Left kidney (tissue), 8 donors: ENCODE measurements at places on chromosomes 3 and 15. TPM values are rescaled to one million over a fixed set of nuclear protein-coding genes. Genes with fewer than 3 reads are reported as not detected.

The TEX55 gene
- not detected for polyA plus RNA-seq

The ABHD14A gene
- 22.3 TPM for polyA plus RNA-seq

The ZNF280D gene
- polyA plus RNA-seq, result 61.2 TPM

The CAND2 gene
- polyA plus RNA-seq, result 7.5 TPM

The SRPRB gene
- polyA plus RNA-seq, result 57.7 TPM

The FEZF2 gene
- not detected for polyA plus RNA-seq

The CKMT1B gene
- polyA plus RNA-seq, result 3.4 TPM

The NUP210 gene
- polyA plus RNA-seq, result 28.9 TPM

The MAP6D1 gene
- 0.88 TPM for polyA plus RNA-seq

The SLC28A1 gene
- 7.5 TPM for polyA plus RNA-seq

The COL6A5 gene
- polyA plus RNA-seq, result 0.07 TPM

The CRTAP gene
- polyA plus RNA-seq, result 156 TPM

The GREM1 gene
- polyA plus RNA-seq, result 0.52 TPM

The GPR62 gene
- polyA plus RNA-seq, result 0.48 TPM

The CLSTN2 gene
- 2.0 TPM for polyA plus RNA-seq

The TEX9 gene
- 36.9 TPM for polyA plus RNA-seq

The EAF1 gene
- polyA plus RNA-seq, result 19.7 TPM

The HESX1 gene
- polyA plus RNA-seq, result 4.5 TPM

The SGO1 gene
- 14.1 TPM for polyA plus RNA-seq

The MST1 gene
- polyA plus RNA-seq, result 133 TPM

The RBMS3 gene
- 15.4 TPM for polyA plus RNA-seq

The ROBO2 gene
- polyA plus RNA-seq, result 106 TPM

The TRPM1 gene
- 0.07 TPM for polyA plus RNA-seq

The CCR9 gene
- polyA plus RNA-seq, result 0.05 TPM

The TMCC1 gene
- 25.3 TPM for polyA plus RNA-seq

The CNTN3 gene
- polyA plus RNA-seq, result 5.1 TPM

The CLDN18 gene
- 2.7 TPM for polyA plus RNA-seq

The LMLN gene
- polyA plus RNA-seq, result 13.8 TPM

The LMAN1L gene
- polyA plus RNA-seq, result not detected

The DPH3 gene
- 26.3 TPM for polyA plus RNA-seq

The MLF1 gene
- polyA plus RNA-seq, result 62.9 TPM

The PLCL2 gene
- 16.4 TPM for polyA plus RNA-seq

The CAV3 gene
- 0.48 TPM for polyA plus RNA-seq

The PLSCR5 gene
- polyA plus RNA-seq, result not detected

The FANCD2OS gene
- polyA plus RNA-seq, result 0.81 TPM

The SEMA3B gene
- polyA plus RNA-seq, result 78.6 TPM

The MITF gene
- polyA plus RNA-seq, result 40.7 TPM
